ENCODE measurements at places on chromosomes 2 and 18. TPM values are rescaled to one million over a fixed set of nuclear protein-coding genes. Genes with fewer than 3 reads are reported as not detected.

- DNase-seq, result no peak
- no peaks in the 10 kb centered on the region for H3K36me3 ChIP-seq
- no peak overlapping the region for H3K27ac ChIP-seq
- no peak overlapping the region for H3K4me3 ChIP-seq
- H3K27me3 ChIP-seq, result no peaks in the 10 kb centered on the region
- H3K4me1 ChIP-seq, result no peaks in the 10 kb centered on the region
Observed at GRCh38 chr18:75546964-75547363, 119.5 kb upstream of the SMIM21 start.

DNA sequence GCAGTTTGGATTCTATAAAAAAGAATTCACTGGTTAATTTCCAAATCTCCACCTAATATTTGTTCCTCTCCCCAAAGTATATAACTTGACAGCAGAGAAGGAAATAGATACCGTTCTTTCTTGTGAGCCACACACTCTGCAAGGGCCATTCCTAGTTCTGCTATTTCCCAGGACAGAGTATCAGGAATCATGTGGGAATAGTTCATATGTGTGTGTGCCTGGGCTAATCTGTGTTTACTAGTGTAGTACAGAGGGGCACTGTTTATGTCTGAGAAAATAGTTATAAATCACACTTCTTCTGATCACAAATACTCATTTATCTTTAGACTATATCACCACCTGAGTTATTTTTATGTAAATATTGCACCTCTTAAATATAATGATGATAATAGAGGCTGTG is 296.7 kb downstream of the ARHGAP15 start:
- H3K4me3 ChIP-seq, result no peak overlapping the region
- no peak overlapping the region for H3K27ac ChIP-seq
- H3K36me3 ChIP-seq, result no peaks in the 10 kb centered on the region
- H3K27me3 ChIP-seq, result no peaks in the 10 kb centered on the region
- no peaks in the 10 kb centered on the region for H3K4me1 ChIP-seq
- no peak for DNase-seq

GRCh38 chr18:50642439-50642838 is 82.6 kb downstream of the MAPK4 start:
- H3K27me3 ChIP-seq, result no peaks in the 10 kb centered on the region
- no peak overlapping the region for H3K4me3 ChIP-seq
- DNase-seq, result no peak
- H3K4me1 ChIP-seq, result no peaks in the 10 kb centered on the region
- H3K27ac ChIP-seq, result no peak overlapping the region

DNA sequence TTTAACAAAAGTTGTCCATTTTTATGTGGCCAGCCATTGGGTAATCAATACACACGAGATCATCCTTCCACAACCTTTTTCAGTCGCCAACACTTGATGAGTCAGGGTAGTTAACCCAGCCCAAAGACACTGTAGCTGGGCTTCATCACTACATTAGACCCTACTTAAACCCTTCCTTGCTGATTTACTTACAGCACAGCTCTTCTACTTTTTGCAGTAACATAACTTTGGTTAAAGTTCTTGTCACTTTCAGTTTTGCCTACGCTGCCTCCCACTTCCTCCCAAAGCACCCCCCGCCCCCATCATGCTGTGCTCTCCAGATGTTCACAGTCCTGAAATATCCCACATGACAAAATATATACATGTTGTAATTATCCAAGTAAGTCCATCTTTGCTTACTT is 103.6 kb downstream of the CDK15 start:
- no peaks in the 10 kb centered on the region for H3K27me3 ChIP-seq
- DNase-seq, result no peak
- H3K36me3 ChIP-seq, result no peaks in the 10 kb centered on the region
- no peak overlapping the region for H3K4me3 ChIP-seq

HOXD3 gene
- 2.9 TPM for total RNA-seq

GCG gene
- not detected for total RNA-seq

- no peak overlapping the region for H3K27ac ChIP-seq
- DNase-seq, result no peak
- H3K4me3 ChIP-seq, result no peak overlapping the region
- H3K36me3 ChIP-seq, result no peaks in the 10 kb centered on the region
- no peaks in the 10 kb centered on the region for H3K4me1 ChIP-seq
- peaks cover 85% of the 10 kb centered on the region for H3K27me3 ChIP-seq
Observed at GRCh38 chr18:79532313-79533007, 136.7 kb downstream of the NFATC1 start.

Data from esophagus squamous epithelium (tissue), 5 donors.